T-helper 17 cell (primary cell): ENCODE measurements at places on chromosomes 1 and 21.

- DNase-seq: no peak
These were observed 16.6 kb upstream of the BMP8A start for GRCh38 chr1:39474810-39475209.

DNA sequence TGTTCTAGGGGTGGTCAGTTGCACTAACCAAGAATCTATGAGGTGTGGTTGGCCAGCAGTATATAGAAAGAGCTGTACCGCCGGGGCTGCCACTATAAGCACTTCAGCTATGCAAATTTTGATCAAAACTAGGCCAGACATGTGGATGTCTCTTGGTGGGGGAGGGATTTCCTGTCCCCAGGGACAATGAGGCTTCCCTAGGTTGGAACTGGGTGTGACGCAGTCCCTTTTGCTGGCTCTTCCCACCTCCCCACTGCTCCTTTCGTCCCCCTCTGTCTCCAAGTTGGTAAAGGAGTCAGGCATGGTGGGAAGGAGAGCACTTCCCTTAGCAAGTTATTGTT is 13.6 kb downstream of the SDCCAG8 start:
- DNase-seq: no peak

GRCh38 chr21:28822486-28823335 is 170.0 kb downstream of the LTN1 start:
- no peak for DNase-seq

DNA sequence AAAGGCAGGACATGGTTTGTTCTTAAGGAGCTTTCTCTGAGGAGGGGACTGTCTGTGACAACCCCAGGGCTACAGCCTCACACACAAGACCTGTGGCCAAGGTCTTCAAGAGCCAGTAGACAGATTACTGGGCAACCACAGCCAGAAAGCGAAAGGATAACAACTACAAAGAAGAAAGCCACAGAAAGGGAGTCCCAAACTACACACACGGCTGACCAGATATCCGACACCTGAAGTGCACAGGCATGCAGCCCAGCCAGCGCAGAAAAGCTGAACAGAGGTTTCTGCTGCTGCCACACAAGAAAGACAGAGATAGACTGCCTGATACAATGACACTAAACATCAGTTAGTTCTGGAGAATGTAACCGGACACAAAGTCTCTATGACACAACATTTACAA is 21.4 kb upstream of the NADK start:
- no peak for DNase-seq

GRCh38 chr1:6207921-6208320 is 2.0 kb downstream of the RNF207 start:
- no peak for DNase-seq

DNA sequence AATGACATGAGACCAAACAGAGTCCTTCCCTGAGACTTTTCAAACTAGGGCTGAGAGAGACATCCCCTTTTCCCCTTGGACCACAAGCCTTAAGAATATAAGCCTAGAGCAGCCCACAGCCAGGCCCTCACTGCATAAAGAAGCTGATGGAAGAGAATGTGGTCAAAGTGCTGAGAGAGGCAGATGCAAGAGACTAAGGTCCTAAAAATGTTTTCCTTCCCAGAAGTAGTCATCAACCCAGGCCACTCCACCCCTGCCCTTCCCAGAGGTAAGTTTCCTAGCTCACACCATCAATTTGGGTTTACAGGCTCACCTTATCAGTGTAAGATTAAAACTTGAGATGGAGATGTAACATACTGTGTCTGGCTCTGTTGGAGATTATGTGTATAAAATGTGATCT is 58.2 kb downstream of the BCAR3 start:
- no peak for DNase-seq
